ENCODE measurements at places on chromosomes 7 and 10.

- DNase-seq = no peak
Observed at GRCh38 chr10:34690383-34691049, 124.6 kb downstream of the PARD3 start.

DNA sequence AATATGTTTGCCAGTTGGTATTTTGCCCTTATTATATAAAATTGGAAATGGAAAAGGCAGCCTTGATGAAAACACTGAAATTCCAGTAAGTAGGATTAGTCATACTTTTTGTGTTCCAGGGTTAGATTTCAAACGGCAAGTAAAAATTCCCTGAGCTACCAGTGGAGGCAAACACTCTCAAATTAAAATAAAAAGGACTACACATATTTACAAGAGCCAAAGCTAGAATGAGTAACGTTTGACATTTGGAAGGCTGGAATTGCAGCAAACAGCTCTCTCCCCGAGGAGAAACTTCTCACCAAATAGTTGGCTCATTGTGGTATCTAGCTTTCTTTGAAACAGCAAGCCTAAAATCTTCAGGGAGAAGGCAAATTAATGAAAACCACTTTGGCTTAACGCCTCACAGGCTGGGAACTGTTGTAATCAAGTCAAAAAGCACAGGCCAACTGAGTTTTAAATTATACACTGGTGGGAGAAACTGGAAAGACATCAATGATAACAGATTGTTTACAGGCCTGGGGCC is 288.4 kb downstream of the SNX13 start:
- DNase-seq = peak; percentile 90

- DNase-seq = peak; percentile 74
Observed at GRCh38 chr7:36389371-36390198, at the start of gene ANLN. TSS of gene ANLN (plus strand) at chr7:36389862. CDS start at chr7:36390027, 165 bp downstream.

GRCh38 chr7:10688544-10688943 is 285.1 kb upstream of the PHF14 start:
- DNase-seq = no peak

DNA sequence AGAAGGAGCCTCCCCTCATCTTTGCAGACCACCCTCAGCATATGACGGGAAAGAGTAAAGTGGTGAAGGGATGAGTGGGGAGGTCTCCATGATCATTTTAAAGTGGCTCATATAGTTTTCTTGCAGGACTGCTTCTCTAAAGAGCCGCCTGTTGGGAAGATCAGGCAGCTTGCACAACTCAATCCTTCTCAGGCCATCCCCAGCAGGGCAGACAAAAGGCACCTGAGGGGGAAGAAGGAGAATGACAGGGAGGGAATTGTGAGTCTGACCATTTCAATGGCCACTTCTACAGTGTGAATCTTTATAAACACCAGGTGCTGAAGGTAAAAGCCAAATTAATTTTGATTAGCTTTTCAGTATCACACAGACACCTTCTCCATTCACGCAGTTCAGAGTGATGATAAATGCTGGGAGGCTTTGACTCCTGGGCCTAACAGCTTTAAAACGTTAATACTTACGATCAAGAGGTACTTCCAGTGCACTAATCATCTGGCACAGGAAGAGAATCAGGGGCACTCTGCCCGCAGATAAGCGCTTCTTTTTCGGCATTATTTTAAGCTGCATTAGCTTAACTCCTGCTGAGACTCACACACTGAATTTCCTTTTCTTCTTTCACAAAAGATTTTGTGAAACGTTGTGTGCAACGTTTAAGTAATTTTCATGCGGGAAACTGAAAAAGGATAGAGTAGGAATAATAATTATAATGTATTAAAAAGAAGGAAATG is 109.5 kb upstream of the LAMB4 start:
- no peak for DNase-seq

DNA sequence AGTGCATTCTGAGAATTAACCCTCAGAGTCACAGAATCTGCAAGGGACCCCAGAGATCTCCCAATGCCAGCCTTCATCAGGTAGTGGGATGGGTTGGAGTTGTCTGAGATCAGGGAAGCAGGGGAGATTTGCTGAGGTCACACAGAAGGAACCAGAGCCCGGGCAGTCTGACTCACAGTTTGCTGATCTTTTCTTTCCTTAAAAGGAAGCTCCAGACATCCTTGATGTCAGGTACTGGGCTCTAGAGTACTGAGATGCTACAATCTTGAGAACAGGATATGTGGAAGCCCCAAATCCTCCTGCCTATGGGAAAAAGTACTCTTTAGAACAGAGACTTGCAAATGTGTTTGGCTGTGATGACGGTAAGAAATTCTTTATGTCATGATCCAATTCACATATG is 706 bp downstream of the TBATA start:
- no peak for DNase-seq

GRCh38 chr7:18698258-18698734 is 202.7 kb downstream of the HDAC9 start:
- no peak for DNase-seq

DNA sequence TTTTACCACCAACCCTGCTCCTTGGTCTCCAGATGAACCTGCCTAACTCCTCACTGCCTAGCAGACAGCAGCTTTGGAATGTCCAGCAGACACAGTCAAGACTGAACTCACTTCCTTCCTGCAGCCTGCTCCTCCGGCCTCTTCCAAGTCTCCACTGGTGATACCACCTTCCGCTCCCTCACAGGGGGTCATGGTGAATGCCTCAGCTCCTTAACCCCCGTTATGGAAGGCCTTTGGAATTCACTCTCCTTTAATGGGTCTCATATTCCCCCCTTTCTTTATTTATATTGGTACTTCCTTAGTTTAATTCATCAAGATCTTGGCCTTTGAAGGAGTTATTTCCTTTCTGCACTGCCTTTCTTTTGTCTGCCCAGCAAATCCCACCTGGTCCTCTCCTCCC is 44.9 kb upstream of the ZNF32 start:
- no peak for DNase-seq

DNA sequence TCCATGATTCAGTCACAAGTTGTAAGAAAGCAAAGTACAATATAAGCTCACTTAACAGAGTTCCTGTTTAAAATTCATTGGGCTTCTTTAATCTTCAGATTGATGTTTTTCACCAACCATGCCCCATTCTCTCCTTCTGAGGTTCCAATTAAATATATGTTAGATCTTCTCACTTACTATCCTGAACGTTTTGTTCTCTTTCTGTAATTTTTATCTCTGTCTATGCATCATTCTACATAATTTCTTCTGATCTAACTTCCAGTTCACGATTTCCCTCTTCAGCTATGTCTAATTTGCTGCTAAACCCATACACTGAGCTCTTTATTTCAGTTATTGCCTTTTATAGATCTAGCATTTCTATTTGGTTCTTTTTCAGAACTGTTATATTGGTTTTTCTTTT is 28.0 kb upstream of the SPOCK2 start:
- no peak for DNase-seq

GRCh38 chr10:106836933-106837663 is 327.4 kb downstream of the SORCS1 start:
- DNase-seq = no peak

DNA sequence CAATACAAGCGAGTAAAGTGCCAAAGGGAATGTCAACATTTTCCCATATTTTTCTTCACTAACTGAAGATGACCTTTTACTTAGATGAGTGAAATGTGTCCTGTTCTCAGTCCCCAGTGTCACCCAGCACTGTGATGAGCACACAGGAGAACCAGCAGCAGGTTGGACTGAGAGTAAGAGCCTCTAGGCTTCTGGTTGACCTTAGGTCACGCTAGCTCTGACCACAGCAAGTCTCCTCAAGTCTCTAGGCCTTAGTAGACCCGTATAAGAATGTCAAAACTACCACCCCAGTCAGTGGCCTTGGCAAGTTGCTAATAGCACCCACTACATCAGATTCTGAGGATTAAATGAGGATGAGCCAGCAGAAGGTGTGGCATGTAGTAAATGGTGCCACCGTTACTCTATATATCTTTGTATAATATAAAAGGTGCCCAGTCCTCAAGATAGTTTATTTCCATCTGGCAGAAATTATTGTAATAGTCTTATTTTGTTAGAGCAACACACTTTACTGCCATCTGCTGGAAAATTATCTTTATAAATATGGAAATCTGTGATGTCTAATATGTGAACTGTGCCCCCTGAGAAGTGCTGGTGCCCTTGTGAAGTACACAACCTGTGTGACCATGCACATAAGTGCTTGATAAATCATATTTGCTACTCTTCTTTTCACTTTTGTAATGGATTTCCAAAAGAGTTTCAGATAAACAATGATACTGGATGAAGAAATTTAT is 75.7 kb downstream of the SPAG6 start:
- no peak for DNase-seq

DNA sequence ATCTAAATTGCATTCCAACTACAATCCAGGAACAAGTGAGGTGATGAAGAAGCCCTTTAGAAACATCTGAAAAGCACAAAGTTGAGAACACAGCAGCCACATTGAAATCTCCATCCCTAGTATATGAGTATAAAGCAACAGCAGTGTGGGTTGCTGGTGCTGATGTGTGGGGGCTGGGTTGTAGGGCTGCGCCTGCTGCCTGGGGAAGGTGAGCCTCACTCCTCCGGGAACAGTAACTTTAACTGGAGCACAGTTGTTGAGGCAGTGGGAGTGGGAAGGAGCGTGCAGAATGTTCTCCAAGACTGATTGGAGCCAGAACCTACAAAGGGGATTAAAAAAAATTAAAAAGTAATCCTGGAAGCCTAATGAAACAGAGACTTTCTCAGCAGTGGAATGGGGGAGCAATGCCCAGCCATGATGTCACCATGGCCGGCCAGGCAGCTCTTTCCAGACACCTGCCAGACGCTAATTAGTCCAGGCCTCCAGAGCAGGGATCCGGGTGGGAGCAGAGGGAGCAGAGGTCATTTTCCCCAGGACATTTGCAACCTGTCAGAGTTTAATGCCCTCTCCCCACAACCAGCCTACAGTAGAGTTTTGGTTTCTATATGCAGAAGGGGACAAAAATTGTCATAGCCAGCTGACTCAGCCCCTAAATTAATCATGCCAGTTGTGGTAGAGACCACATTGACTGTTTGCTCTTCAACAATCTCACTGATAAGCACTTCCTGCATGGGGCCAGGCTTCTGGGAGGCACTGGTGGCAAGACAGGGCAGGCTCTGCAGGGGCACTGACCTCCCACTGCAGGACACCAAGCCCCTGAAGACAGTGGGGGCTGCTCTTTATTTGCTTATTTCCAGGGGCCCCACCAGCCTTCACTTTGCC is 133.0 kb upstream of the ZNF32 start:
- no peak for DNase-seq

- no peak for DNase-seq
Observed at GRCh38 chr7:28623863-28624262, 211.5 kb downstream of the CREB5 start.

Data from AG09309 (cell line).